ENCODE measurements at places on chromosomes 2 and 18.

- no peak for DNase-seq
Measured at GRCh38 chr2:47225061-47225783, 70.1 kb upstream of the STPG4 start.

- DNase-seq: no peak
Measured at GRCh38 chr2:208501206-208501605, 94.6 kb downstream of the PTH2R start.

DNA sequence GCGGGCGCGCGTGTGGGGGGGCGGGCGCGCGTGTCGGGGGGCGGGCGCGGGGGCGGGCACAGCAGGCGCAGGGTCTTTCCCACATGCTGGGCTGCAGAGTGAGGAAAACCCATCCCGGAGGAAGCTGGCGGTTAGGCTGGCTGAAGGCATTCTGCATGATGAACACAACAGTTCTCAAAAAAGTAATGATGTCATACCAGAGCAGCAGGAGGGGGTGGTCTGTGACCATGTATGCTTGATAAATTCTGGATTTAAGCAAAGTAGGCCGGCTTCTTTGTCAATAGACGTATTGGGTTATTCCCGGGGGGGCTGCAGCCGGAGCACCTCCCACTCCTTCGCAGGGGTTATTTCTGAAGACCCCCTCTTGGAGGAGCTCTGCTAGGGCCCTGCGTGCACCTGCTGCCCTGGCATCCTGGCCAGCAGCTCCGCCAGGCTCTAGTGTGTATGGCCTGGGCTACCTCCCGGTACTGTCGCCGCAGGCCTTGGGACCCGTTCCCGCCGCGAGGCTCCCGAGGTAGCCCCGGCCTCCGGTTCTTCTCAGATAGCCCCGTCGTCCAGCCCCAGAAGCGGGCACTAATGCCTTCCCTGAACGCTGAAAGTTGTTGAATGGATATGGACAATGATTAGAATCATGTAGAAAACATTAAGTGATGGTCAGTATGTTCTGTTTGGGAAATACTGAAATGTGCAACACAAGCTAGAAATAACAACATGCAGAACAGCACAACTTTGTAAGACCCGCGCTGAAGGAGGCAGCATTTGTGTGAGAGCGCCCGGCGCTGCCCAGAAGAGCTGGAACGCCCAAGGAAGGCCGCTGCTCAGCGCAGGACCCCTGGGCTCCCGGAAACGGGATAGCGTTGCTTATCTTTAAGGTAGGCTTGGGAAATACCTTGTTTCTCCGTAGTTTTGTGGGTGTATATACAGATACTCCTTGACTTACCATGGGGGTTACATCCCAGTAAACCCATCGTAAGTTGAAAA lies 101.4 kb upstream of the RAB6C start:
- no peak for DNase-seq

- DNase-seq: no peak
Measured at GRCh38 chr2:31666878-31667277, 86.1 kb upstream of the SRD5A2 start.

DNA sequence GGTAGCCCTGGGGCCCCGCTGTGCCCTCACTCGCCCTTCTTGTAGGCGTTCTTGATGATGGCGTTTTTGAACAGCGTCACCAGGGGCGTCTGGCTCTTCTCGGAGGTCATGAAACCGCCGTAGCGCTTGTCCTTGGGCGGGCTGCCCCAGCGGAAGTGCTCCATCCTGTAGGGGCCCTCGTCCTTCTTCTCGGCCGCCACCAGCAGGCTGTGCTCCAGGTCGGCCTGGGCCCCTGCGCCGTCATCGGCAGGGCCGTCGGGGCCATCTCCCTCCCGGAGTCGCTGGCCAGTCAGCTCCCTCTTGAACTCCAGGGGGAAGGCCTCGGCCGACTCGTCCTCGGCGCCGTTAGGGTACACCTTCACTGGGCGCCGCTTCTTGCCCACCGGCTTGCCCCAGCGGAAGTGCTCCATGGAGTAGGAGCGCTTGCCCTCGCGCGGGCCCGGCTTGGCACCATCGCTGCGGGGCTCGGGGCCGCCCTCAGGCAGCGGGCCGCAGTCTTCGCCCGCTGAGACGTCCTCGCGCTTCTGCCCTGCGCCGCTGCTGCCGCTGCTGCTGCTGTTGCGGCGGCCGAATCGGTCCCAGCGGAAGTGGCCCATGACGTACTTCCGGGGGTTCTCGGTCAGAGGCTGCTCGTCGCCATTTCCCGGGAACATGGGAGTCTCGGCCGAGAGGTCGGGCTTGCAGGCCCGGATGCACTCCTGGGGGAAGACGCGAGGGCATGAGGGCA lies 7.2 kb downstream of the POMC start:
- DNase-seq: peak; percentile 75

DNA sequence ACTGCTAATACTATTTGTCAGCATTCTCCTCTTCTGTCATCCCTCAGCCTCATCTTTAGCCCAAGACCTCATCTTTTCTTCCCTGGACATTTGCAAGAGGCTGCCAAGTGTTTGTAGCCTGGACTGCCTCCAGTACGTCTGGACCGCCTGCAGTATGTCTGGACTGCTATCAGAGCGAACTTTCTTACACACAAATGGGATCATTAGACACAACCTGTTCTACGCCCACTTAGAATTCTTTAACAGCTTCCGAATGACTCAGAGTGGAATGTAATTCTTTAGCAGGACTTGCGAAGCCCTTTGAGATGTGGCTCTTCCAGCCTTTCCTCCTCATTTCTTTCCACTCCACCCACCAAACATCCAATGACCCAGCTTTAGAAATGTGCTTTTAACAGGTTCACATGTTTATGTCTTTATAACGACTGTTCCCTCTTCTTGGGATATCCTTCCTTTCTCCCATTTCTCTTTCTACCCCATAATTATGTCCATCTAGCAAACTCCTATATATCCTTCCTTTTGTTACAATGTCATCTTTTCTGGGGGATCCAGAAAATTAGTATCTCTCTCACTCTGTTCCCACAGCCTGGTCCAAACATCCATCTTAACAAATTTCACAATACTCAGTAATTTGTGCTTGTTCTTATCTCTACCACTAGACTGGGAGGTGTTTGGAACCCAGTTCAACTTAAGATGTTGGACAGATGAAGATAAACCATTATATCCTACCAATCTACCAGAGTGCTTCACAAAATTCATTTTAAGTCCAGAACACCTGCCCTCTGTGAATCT lies 171.3 kb upstream of the PGAP1 start:
- no peak for DNase-seq

DNA sequence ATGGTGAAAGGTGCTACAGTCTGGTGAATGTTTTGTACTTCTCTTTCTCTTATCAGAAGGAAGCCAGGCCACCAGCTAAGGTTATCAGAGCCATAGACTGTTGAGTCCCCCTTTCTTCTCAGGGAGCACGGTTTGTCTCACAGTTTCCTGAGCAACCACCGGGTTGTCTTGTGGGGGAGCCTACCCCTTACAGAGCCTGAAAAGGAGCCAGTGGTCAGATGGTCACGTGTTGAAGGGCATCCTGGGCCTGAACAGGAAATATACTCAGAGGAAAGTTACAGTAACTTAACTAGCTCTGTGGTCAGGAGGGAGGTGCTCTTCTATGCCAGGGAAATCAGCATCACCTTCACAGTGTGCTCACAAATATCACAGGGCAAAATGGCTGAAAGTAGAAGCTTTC lies 11.6 kb downstream of the CD28 start:
- DNase-seq: peak; percentile 59

DNA sequence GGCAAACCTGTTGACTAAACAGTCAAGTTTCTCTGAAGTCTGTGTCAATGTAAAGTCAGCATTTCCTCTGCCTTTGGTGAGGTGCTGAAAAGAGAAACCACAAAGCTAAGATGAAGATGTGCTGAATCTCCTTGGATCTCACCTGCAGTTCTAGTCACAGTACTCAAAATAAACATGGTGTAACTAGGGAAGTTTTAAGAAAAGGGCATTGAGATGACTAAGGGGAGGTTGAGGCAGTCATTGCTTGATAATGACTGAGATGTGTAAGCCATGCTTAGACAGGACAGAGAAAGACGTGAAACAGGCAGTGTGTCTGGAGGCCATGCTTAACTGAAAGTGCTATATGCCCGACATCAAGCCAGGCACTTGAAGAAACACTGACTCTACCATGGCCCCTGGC lies 1010.0 kb upstream of the CELF4 start:
- DNase-seq: peak; percentile 4

DNA sequence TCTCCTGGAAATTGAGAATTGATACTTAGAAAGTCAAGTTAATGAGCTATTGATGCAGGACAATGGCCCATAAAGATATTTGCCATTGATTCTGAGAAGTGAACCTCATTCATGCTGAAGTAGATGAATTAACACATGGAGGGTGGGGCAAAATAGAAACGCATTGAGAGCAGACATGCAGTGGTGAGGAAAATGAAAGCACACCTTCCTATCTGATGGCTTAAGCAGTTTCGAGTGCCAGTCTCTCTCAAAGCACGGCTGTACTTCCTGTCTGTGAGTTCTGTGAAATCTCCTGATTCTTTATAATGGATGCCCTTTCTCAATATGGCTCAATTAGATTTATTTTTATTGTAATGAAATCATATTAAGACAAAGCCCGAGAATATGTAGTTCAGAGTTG lies 247.0 kb downstream of the TMX3 start:
- DNase-seq: no peak

GRCh38 chr2:189444322-189444721 lies 3.0 kb downstream of the WDR75 start:
- peak; percentile 36 for DNase-seq

DNA sequence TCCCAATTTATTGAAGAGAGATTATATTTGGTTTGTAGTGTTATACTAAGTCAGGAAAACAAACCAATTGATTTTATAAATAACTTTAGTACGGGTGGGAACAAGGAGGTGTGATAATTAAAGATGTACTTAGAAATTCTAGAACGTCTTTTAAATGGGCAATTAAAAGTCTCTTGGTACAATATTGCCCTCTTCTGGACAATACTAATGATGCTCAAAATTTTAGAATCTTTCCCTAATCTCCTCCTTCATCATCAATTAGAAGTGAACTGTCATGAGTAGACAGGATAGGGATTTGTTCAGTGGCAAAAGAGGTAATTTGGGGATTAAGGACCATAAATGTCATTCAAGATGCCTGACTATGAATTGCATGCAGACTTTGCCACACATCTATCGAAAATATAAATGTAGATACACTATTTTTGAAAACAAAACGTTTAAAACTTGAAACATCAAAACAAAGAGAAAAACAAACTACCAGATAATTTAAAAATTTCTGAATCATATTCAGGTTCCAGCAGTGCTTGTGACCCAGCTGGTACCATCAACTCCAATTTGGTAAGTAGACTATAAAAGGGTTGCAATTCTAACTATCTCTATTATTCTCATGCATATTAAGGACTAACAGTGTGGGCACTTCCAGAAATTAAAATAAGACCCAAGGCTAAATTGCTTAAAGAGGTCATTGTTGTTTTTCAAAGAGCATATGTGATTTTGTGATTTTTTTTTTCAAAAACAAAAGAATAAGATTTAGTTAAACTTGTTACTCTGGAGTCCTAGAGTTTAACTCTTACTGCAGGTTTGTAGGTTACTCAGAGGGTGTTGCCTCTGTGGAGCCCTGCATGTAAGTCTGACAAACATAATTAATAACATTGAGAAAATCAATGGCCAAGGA lies 123.5 kb downstream of the LAMA3 start:
- DNase-seq: no peak

DNA sequence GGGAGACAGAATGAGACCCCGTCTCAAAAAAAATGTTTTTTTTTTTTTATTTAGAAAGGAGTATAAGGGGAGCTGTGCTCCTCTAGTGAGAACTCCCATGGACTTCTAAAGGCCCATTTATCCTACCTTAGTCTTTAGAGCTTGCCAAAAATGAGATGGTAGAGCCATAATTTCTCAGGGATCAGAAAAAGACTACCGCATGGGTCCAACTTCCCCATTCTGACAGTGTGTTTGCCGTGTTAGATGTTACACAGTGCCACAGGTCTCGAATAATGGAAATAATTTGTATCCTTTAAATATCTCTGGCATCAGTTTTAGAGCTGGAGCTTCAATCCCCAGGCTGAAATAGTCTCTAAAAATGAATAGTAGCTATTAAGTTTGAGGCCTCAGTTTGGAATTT lies 6.0 kb upstream of the SLC39A10 start:
- DNase-seq: no peak

DNA sequence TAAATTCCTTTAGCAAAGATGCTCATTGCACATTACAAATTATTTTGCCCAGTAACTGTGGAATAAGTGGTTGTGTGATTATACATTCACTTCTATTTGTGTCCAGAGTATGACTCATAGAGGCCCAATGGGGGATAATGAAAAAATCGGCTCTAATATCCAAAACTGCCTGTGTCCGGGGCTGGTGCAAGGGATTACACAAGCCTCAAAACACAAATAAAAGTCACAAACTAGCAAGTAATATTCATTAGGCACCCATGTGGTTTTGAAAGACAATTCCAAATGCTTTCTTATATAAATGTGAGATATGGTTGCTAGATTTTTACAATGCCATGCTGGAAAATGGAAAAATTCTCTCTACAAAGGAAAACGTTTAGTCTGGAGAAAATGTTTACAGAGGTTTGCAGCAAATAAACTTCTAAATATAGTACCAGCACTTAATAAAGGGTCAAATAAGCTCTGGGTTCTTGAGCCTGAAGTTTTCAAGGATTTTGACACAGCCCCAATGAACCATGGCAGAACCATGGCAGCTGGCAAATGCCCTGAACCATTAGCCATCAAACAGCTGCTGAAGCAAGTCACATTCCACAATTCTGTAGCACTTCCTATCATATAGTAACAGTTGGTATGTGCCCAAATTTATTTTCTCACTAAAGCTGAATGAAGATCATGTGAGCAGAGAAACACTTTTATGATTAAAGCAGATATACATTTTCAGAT lies 40.5 kb downstream of the IRS1 start:
- no peak for DNase-seq

DNA sequence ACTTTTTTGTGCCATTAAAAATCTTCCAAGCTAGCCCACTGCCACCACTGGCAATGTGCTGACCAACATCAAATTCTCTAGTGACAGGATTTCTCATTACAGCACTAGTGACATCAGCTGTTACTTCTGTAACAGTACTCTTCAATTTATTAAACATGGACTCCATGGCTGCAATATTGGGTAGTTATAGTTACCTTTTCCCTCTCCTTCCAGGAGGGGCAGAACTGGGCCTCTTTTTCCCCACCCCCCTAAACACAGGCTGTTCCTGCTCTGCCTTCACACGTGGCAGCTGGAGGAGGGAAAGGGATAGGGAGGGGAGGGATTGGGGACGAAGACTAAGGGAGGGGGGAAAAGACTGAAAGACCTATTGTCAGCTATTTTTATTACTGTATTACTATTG lies 38.1 kb downstream of the TRAK2 start:
- DNase-seq: no peak

GRCh38 chr2:196214156-196214555 lies 42.8 kb upstream of the STK17B start:
- no peak for DNase-seq

- DNase-seq: no peak
Measured at GRCh38 chr18:58501066-58501896, 127.6 kb downstream of the ALPK2 start.

- DNase-seq: no peak
Measured at GRCh38 chr2:241494311-241494908, 14.0 kb downstream of the STK25 start.

Data from stimulated activated CD4-positive, alpha-beta T cell treated with anti-CD3 and anti-CD28 coated beads, Interleukin-4, amount 100 ng/mL, for 24 hours (primary cell).